Motor neuron (in vitro differentiated cells): ENCODE measurements at places on chromosomes 1 and 21. TPM values are rescaled to one million over a fixed set of nuclear protein-coding genes. Genes with fewer than 3 reads are reported as not detected.

- no peak for ATAC-seq
Measured at GRCh38 chr1:14280909-14281308, 317.6 kb upstream of the KAZN start.

DNA sequence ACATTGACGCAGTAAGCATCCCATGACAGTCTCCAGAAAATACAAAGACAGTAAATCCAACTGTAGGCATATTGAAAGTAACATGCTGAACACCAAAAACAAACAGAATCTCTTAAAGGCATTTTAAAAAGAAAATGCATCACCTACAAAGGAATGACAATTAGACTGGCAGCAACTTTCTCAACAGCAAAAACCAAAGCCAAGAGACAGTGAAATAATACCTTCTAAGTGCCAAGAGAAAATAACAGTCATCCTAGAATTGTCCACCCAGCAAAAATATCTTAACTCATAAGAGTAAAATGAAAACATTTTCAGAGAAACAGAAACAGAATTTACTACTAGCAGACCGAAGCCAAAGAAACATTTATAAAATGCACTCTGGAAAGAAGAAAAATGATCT lies 20.0 kb downstream of the CCDC185 start:
- no peak for ATAC-seq

AZIN2 gene
- 10.1 and 11.9 TPM in 2 replicates for total RNA-seq

DCDC2B gene
- 1.00 and 1.6 TPM in 2 replicates for total RNA-seq
